Inflammatory macrophage treated with lipopolysaccharide for 4 hours (primary cell): ENCODE measurements at places on chromosomes 2 and 18.
A peak's percentile ranks its signal among the peaks of the same experiment; 100 is the strongest.

- DNase-seq: no peak
These were observed 61.7 kb downstream of the CD226 start for GRCh38 chr18:69885841-69886531.

DNA sequence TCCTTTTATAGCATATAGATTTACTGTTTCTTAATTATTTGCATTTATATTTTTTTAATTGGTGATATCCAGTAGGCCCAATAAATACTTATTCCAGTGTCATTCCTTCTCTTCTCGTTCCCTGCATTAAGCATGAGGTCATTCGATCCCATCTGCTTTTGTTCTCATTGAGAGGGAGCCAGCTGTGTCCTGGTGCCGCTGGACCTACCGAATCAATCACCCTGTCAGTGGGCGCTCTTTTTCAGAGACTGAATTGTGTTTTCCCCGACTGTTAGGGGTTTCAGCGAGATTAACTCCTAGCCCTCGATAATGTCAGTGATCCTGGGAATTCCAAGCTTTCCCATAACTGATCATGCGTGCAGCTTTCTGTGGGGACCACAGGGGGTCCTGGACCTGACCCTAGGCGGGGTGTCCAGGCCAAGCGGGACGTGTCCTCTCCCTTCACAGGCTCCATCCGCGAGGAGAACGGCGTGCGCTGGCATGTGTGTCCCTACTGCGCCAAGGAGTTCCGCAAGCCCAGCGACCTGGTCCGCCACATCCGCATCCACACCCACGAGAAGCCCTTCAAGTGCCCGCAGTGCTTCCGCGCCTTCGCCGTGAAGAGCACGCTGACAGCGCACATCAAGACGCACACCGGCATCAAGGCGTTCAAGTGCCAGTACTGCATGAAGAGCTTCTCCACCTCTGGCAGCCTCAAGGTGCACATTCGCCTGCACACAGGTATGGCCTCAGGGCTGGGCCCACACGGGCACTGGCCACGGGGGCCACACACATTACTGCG is 72.4 kb downstream of the ZNF236 start:
- DNase-seq: no peak

DNA sequence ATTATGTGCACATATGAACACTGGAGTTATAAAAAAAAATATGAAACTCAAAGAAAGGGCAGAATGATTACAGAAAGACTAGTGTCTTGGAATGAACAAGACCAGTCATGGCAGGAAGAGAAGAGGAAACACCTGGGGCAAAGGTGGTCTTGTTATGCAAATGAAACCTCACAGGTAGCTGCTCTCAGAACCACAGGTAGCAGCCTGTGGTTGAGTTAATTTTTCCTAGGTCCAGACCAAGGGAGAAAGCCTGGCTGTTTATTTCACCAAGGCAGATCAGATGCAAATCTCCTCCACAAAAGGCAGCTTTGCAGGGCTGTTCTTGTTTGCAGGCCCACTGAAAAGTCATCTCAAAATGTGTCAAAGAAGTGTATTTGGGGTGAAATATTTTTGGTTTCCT is 785.8 kb downstream of the RNF144A start:
- no peak for DNase-seq

DNA sequence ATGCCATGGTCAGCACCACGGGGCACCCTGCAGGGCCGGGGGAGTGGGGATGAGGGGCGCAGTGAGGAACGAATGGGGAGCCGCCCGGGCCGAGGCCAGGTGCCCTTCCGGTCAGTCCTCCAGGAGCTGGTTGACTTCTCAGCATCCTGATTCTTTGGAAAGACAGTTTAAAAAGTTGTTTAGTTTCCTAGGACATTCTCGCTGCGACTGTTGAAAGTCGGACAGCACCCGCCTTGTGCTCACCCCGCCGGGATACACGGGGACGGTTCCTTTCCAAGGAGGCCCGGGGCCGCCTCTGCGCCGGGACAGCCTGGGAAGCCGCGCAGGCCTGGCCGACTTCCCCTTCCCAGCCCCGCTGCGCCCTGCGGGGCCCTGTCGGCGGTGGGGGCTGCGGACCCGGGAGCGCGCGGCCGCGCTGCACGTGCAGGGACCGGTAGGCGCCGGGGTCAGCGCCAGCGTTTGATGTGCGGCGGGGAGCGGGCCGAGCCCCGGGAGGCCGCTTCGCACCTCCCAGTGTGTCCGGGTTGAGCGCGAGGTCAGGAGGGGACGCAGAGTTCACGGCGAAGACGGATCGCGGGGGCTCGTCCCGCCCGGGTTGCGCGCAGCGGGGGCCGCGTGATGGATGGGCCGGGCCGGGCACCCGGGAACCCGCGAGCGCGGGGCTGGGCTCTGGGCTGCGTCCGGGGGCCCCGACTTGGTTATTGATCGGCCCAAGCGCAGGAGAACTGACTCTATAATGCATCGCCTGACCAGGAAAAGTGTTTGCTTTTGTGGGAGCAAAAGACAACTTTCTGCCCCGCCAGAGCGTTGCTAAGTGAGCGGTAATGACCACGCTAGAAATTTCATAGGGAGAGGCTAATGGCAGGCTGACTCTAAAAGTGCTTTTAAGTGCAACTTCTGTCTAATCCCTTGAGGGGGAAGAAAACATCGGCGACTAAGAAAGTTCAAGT is 28.0 kb upstream of the SMIM21 start:
- peak; percentile 2 for DNase-seq

GRCh38 chr2:25302758-25303375 is 38.9 kb downstream of the DNMT3A start:
- peak; percentile 72 for DNase-seq

DNA sequence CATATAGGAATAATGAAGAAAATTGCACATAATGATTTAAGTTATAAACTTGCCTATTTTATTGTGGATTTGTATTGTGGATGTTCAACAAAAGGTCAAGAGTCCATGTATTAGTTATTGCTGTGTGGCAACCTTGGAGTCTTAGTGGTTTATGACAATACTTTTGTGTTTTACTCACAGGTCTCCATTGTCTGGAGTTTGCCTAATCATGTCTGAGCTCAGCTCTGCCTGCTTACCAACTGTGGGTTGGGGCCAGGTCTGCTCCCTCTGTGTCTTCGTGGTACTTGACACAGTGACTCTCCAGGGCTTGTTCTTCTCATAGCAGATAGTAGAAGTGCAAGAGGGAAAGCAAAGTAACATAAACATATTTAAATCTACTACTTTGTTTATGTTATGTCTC is 382.5 kb downstream of the CBLN2 start:
- no peak for DNase-seq
